GM04504 (cell line): ENCODE measurements at places on chromosomes 1 and 21.

GRCh38 chr1:155976062-155976912 lies 2.1 kb downstream of the ARHGEF2 start:
- no peak for DNase-seq

- no peak for DNase-seq
These were observed 75.8 kb downstream of the TRIM33 start for GRCh38 chr1:114435088-114435715.

DNA sequence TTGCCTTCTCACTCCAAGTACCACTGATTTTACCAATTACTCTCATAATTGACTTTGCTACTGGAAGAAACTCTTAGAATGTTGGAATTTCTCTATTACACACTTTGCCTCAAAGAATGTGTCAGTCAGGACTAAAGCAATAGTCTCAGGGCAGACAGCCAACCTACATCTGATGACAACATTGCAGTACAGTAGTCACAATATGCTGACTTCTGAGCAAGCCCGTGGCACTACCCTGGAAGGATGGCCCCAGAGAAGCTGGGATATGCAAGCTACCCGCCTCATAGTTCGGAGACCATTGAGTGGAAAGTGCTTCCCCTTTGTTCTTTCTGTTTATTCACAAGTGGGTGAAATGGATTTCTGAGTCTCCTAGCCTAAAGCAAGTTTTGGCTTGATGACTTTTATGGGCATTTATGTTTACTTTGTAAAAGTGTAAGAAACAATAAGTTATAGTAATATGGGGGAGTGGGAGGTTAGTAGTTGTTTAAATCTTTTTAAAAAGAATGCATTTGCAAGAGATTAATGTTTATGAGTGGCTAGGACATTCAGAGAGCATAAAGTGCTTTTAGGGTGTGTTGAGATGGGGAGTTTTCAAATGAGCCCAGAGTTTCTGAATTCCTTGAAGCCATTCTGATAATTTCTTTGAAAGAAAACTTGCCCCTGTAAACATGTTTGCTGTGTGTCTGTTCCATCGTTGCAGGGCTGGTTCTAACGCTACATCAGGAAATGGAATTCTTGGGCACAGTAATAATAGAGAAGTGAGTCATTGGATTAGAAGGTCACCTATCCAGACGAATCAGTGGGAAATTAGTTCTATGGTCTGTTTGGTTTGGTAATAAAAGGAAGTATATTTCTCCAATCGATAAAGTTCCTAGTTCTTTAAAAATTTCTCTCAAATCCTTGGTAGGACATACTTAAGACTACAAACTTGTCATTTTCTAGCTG lies 63.8 kb downstream of the LMO4 start:
- peak; percentile 37 for DNase-seq

GRCh38 chr1:223421676-223422075 lies 28.5 kb downstream of the CCDC185 start:
- DNase-seq = no peak

DNA sequence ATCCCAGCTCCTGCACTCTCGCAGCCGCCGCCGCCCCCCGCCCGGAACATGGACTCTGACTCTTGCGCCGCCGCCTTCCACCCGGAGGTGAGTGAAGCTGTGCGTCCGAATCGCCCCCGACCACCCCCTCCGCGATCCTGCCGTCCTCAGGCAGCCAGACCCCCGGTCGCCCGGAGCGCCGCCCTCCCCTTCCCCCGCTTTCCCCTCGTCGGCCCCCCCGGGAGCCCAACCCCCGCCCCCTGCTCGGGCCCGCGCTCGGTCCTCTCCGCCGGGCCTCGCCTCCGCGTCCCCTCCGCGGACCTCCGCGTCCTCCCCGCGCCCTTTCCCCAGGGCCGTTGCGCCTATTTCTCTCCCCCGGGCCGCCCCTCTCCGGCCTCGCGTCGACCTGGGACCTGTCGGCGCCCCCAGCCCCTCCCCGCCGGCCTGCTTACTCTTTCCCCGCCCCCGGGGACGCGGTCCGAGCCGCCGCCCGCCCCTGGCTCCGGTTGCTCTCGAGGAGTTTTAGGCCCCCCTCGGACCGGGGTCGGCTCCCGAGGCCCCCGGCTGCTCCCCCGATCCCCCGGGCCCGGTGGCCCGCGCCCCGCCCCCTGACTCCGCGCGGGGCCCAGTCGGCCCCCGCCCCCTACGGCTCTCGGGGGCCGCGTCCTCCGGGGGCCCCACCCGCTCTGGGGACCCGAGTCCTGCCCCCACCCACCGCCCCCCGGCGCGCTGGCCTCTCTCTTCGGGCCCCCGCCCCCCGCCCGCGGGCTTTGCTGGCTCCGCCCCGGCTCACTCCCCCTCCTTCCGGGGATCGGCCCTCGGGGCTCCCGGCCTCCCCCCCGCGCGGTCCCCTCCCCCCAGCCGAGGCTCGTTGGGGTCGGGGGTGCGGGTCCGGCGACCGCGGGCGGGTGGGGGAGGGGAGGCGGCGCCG lies 743 bp downstream of the PHF13 start:
- DNase-seq = no peak

DNA sequence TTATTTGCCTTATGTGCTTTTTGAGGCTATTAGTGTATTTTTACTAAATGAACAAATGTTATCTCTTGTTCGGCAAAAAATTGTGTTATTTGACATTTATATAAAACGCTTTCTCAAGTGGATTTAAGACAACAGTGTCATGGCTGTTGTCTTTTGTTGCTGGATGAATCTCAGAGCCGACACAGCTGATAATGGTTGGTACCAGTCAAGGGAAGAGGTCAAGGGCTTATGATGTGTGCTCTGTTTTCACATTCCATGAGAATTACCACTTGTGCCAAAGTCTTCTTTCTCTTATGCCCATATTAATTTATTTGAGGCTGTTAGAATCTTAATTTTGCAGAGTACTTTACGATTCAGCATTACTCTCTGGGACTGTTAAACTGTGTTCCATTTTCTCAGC lies 17.9 kb upstream of the CD101 start:
- no peak for DNase-seq

GRCh38 chr1:241724741-241725356 lies 72.8 kb downstream of the WDR64 start:
- no peak for DNase-seq

GRCh38 chr1:172719066-172719627 lies 60.2 kb downstream of the FASLG start:
- no peak for DNase-seq

DNA sequence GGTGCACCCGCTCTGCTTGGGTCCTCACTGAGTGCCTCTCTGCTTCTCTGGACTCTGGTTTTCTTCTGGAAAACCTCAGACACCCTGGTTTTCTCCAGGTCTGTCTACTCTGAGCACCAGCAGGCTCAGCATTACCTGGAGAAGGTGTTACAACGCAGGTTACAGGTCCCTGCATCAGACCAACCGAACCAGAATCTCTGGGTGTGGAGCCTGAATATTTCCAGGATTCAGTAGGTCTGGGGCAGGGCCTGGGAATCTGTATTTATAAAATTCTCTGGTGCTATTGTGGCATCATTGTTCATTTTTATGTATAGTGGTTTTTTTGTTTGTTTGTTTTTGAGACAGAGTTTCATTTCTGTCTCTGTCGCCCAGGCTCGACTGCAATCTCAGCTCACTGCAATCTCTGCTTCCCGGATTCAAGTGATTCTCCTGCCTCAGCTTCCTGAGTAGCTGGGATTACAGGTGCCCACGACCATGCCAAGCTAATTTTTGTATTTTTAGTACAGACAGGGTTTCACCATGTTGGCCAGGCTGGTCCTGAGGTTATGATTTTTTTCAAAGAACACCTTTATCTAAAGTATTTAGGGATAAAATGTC lies 1.5 kb upstream of the SLC30A2 start:
- DNase-seq = no peak

DNA sequence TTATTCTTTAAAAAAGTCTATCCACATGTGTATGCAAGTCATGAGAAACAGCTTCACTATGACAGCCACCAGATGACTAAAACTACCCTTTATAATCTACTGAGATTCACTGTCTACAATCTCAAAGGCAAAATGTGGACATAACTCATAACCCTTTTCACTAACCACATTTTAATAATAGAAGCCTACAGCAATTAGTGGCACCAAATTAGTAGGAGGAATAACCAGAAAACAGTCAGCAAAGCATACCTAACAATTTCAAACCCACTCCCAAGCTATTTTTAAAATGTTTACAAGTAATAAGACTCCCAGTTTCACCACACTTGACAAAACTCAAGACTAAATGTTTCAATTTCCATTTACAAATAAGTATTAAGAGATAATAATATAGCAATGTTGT lies 442.9 kb downstream of the PTPRC start:
- no peak for DNase-seq

GRCh38 chr1:41629571-41629970 lies 145.1 kb upstream of the EDN2 start:
- DNase-seq = peak; percentile 34

DNA sequence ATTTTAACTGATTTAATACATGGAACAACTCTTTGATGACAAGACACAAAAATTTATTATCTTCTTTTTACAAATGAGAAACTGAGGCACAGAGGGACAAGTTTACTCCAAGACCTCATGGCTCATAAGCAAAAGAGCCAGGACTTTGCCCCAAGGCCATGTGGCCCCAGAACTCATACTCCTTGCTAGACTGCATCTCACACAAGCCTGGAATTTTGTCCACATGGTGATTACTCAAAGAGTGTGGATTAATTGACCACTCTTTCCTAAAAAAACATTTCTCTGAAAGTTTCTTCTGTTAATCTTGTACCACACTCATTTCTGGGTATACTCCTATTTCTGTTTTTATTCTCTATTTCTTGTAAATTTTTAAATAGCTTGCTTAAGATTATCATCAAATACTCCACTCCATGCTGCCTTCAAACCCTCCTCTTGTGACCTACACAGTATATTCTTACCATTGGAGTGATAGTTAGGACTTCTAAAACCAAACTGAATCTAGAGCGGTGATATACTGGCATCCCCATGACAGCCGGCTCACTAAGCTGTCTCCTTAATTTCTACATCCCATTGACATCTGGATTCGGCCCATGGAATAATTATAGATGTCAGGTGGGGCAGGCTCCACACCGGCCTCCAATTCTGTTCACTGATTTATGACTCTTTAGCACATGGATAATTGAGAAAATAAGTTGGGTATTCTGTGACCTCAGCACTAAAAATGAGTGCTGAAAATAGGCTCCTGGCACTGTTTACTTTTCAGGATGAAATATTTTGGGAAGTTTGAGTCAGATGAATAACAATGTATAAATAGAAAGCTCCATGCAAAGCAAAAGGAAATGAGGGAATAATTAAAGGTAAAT lies 16.1 kb downstream of the RGS4 start:
- peak; percentile 40 for DNase-seq

DNA sequence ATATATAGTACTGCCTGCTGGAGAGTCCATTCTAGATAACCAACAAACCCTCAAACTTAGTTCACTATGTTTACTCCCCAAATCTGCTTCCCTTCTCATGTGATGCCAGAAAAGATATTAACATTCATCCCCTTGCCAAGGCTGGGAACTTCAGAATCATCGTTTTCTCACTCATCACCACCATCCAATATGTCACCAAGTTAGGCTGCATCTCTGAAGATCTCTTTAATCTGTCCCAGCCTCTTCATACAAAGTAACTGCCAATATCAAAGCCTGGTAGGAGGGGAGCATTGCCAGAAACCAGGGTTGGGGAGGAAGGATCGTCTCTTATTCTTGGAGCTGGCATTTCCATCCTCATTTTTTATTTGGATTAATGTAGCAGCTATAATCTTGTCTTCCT lies 71.6 kb downstream of the XCL2 start:
- DNase-seq = no peak

- no peak for DNase-seq
These were observed 100.7 kb upstream of the SLC25A33 start for GRCh38 chr1:9438431-9439073.

DNA sequence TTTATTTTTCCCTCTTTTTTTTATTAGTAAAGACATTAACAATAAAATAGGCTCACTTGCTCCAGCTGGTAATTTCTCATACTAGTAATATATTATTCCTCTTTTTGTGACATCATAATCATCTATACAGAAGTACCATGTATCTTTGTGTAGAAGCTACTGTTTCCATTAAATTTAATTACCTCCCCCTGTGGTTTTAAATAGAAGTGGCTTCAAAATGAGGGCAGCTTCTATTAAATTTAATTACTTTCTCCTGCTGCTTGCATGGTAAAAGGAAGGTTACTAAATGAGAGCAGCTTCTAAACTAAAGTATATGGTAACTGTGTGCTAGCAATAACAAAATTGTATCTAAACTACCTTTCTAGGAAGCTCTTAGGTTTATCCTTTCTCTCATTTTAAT lies 94.0 kb downstream of the DPYD start:
- no peak for DNase-seq

- DNase-seq = no peak
These were observed 127.1 kb upstream of the GADD45A start for GRCh38 chr1:67557696-67558448.

- DNase-seq = peak; percentile 21
These were observed 71.2 kb downstream of the VWA5B1 start for GRCh38 chr1:20361805-20362381.

- peak; percentile 88 for DNase-seq
These were observed 101.2 kb downstream of the GDAP2 start for GRCh38 chr1:117828201-117828600.

DNA sequence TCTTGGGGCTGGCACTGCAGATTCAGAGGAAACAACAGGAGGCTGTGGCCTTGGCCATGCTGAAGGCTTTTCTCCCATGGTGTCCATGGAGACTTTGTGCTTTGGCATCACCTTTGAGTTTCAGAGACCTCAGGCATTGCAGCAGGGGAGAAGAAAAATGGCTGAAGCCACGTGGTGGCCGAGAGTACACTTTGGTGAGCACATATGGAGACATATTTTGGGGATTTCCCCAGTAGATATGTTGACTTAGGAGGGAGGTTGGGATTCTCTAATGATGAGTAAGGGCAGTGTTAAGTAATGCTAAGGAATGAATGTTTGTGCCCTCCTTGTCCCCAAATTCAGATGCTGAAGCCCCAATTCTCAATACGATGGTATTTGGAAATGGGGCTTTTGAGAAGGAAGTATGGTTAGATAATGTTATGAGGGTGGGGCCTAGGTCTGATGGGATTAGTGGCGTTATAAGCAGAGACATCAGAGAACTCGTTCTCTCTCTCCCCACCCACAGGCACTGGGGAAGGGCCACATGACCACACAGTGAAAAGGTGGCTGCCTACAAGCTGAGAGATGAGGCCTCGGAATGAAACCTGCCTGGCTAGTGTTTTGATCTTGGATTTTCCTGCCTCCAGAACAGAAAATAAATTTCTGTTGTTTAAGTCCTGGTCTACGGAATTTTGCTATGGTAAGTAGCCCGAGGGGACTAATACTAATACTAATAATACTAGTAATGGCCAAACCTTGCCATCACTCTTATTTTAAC lies 98.6 kb downstream of the TBX19 start:
- no peak for DNase-seq

DNA sequence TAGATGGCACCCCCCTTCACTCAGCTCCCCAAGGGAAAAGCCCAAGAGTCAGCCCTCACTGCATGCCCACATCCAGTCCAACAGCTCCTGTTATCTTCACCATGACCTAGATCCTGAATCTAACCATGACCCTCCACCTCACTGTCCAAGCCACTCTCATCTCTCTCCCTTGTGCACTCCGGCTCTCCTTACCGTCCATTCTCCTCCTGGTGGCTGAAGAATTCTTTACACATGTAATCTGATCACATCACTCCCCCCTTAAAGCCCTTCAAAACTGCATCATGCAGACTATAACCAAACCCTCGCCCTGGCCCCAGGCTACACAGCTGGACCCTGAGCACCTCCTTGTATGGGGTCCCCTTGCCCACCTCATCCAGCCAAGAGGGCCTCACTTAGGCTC lies 14.0 kb upstream of the PAQR7 start:
- DNase-seq = no peak

GRCh38 chr1:224133741-224134299 lies 19.9 kb downstream of the FBXO28 start:
- no peak for DNase-seq
